ENCODE measurements at places on chromosomes 5 and 9. TPM values are rescaled to one million over a fixed set of nuclear protein-coding genes. Genes with fewer than 3 reads are reported as not detected.

The C9orf50 gene
- 0.23 TPM for polyA plus RNA-seq

The SH3TC2 gene
- polyA plus RNA-seq = 1.3 TPM

The PCDHAC1 gene
- 0.04 TPM for polyA plus RNA-seq

The IRGM gene
- not detected for polyA plus RNA-seq

The HSD17B3 gene
- 1.0 TPM for polyA plus RNA-seq

The KCNT1 gene
- polyA plus RNA-seq = 11.0 TPM

The ERP44 gene
- 17.5 TPM for polyA plus RNA-seq

The THBS4 gene
- polyA plus RNA-seq = 198 TPM

The SHOC1 gene
- 0.11 TPM for polyA plus RNA-seq

The C9 gene
- 0.22 TPM for polyA plus RNA-seq

The PRDM9 gene
- polyA plus RNA-seq = not detected

The GABBR2 gene
- 0.82 TPM for polyA plus RNA-seq

The SPATA31A3 gene
- polyA plus RNA-seq = not detected

The SELENOP gene
- 98.3 TPM for polyA plus RNA-seq

The TRIM36 gene
- 2.5 TPM for polyA plus RNA-seq

The MVB12B gene
- 16.5 TPM for polyA plus RNA-seq

The OR1J2 gene
- polyA plus RNA-seq = not detected

The SPAAR gene
- 2.2 TPM for polyA plus RNA-seq

The STC2 gene
- 5.7 TPM for polyA plus RNA-seq

The TPM2 gene
- 8,819 TPM for polyA plus RNA-seq

The GABRA6 gene
- polyA plus RNA-seq = not detected

The ADRB2 gene
- polyA plus RNA-seq = 1.0 TPM

The FOXD4L5 gene
- polyA plus RNA-seq = 0.90 TPM

The MAP1B gene
- 32.5 TPM for polyA plus RNA-seq

The IL13 gene
- polyA plus RNA-seq = not detected

The EQTN gene
- not detected for polyA plus RNA-seq

The CD274 gene
- 1.2 TPM for polyA plus RNA-seq

The FOXD4L4 gene
- not detected for polyA plus RNA-seq

The LHX3 gene
- polyA plus RNA-seq = not detected

The MBLAC2 gene
- 4.7 TPM for polyA plus RNA-seq

All from forelimb muscle (tissue), 1 donor.